ENCODE measurements at places on chromosomes 2 and 18. TPM values are rescaled to one million over a fixed set of nuclear protein-coding genes. Genes with fewer than 3 reads are reported as not detected.

Gene HOXD1
- total RNA-seq: 0.90 TPM

Gene MC5R
- total RNA-seq: not detected

Gene ING5
- 32.9 TPM for total RNA-seq

Gene RAPGEF4
- total RNA-seq: 22.9 TPM

Gene CCDC148
- 5.3 TPM for total RNA-seq

Gene DYNAP
- total RNA-seq: not detected

Gene CERKL
- not detected for total RNA-seq

Gene GCG
- not detected for total RNA-seq

Gene LYPD1
- 0.79 TPM for total RNA-seq

Gene NABP1
- 30.2 TPM for total RNA-seq

Gene THSD7B
- 4.0 TPM for total RNA-seq

Gene TNFAIP6
- 34.1 TPM for total RNA-seq

Gene PSMA8
- total RNA-seq: not detected

Measured in urinary bladder (tissue), 4 donors.